DMS 273 treated with DMSO at 0.1 percent for 48 hours (cell line): ENCODE measurements at places on chromosomes 2 and 18.

- no peak for DNase-seq
These were observed 176.5 kb downstream of the FAM210A start for GRCh38 chr18:13549880-13550232.

DNA sequence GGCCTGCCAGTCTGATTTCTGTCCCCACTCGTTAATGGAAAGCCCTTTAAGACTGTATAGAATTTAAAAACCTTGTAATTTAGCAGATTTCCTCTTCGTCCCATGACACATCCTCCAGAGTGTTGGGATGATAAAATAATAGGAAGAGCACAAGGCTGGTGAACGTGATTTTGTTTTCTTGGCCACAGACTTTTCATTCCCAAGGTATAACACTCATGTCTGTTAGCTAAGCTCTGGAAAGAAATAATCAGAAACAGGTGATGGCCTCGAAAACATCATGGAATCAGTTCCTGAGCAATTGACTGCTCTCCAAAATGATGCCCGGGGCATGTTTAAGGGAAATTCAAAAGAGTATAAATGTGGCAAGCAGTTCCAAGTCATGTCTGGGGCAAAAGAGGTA lies 337.8 kb upstream of the TCF4 start:
- DNase-seq = no peak

DNA sequence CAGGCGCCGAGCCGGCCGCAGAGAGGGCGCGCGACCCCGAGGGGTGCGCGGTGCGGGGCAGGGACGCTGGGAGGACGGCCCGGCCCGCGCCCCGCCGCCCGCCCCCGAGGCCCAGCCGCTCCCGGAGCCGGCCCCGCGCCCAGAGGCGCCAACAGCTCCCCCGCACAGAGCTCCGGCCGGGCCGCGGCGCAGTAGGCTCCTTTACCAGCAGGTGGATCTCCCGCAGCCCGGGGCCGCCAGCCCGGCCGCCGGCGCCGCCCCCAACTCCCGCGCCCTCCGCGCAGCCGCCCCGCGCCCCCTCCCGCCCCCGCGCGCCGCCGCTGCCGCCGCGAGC lies 258 bp downstream of the MGAT4A start:
- no peak for DNase-seq

- peak; percentile 66 for DNase-seq
These were observed 125.7 kb upstream of the EPAS1 start for GRCh38 chr2:46171411-46171953.

DNA sequence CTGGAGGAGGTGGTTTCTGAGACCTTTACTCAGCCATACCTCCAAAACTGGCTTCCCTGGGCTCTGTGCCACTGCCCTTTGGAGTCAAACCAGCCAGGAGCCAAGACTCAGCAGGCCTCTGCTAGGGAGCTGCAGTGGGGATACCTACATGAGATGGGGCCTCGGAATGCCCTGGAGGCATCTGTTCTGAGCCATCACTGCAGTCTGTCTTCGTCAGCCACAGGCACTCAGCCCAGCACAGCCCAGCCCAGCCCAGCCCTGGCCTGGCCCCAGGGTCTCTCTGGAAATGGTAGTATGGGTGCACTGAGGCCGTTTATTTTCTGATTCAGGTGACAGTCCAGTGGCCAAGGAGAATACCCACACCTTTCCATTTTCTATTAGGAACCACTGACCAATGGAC lies 209.8 kb downstream of the CELF4 start:
- no peak for DNase-seq

GRCh38 chr2:135052997-135053474 lies 944 bp downstream of the RAB3GAP1 start:
- DNase-seq = no peak

- DNase-seq = no peak
These were observed 129.6 kb downstream of the CELF4 start for GRCh38 chr18:37435996-37436395.

DNA sequence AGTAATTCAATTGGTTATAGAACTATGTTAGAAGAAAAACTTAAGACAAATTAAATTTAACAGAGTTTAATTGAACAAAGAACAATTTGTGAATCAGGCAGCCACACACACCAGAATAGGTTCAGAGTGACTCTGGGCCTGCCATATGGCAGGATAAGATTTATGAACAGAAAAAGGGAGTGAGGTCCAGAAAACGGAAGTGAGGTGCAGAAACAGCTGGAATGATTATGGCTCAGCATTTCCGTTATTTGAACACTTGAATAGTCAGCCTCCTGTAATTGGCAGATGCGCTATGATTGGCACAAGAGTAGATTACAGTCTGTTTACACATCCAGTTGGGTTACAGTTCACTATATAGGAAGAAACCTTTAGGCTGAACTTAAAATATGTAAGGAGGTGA lies 99.0 kb downstream of the MBD2 start:
- no peak for DNase-seq

DNA sequence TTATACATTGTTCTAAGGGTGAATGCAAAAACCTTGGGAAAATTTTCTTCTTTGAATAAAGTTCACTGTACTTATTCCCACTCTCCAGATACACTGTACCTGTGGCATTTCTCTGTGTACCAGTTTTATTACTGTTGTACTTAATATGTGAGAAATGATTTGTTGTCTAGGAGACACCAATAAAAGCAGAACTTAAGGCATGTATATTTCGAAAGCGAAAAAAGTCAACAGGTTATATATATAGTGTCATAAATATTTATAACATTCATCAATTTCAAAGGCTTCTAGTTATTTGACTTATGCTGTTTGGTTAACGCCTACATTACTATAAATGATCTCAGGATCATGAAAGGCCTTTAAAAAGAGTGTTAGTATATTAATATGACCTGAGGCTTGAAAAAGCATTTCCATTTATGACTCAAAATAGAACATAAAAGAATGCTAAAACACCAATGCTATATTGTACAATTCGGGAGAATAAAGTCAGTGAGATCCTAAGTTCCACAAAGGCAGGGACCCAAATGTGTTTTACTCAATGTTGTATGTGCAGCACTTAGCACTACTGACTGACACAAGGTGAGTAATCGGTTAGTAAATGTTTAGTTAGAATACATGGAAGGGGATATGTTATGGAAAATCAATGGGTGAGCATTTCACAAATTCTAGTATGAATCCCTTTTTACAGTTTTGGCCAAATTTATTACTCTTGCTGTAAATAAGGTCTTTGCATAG lies 32.2 kb upstream of the HNRNPA3 start:
- DNase-seq = no peak

DNA sequence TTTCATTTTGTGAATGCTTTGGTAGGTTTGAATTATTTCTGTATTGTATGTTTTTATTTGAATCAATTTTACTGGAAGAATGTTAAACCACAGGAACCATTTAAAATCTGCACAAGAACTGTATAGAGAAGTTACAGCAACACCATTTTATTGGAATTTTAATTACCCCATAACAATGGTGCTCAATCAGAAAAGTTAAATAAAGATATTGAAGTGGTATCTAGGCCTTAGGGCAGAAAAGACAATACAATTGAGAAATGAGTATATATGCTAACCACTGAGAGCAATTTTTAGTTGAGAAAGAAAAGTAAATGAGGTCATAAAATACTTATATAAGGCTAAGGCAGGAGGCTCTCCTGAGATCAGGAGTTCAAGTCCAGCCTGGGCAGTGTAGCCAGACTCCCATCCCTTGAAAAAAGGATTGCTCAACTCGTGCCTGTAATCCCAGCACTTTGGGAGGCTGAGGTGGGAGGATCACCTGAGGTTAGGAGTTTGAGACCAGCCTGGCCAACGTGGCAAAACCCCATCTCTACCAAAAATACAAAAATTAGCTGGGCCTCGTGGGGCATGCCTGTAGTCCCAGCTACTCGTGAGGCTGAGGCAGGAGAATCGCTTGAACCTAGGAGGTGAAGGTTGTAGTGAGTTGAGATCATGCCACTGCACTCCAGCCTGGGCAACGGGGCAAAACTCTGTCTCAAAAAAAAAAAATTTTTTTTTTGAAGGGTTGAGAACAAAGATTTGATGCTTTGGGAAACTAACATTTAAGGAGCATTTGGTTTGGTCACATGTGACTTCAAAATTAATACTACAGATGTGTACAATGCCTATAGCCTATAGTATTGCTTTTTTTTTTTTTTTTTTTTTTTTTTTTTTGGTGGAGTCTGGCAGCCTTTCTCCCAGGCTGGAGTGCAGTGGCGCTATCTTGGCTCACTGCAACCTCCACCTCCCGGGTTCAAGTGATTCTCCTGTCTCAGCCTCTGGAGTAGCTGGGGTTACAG lies 212.9 kb upstream of the STON1 start:
- DNase-seq = no peak

- no peak for DNase-seq
These were observed 41.4 kb upstream of the CYBRD1 start for GRCh38 chr2:171480908-171481307.

DNA sequence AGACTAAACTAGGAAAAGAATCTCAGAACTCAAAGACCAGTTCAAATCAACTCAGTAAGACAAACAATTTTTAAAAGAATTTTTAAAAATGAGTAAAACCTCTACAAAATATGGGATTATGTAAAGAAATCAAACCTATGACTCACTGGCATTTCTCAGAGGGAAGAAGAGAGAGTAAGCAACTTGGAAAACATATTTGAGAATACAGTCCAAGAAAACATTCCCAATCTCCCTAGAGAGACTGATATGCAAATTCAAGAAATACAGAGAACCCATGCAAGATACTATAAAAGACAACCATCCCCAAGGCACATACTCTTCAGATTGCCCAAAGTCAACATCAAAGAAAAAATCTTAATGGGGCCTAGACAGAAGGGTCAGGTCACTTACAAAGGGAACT lies 162.7 kb downstream of the WDPCP start:
- no peak for DNase-seq

DNA sequence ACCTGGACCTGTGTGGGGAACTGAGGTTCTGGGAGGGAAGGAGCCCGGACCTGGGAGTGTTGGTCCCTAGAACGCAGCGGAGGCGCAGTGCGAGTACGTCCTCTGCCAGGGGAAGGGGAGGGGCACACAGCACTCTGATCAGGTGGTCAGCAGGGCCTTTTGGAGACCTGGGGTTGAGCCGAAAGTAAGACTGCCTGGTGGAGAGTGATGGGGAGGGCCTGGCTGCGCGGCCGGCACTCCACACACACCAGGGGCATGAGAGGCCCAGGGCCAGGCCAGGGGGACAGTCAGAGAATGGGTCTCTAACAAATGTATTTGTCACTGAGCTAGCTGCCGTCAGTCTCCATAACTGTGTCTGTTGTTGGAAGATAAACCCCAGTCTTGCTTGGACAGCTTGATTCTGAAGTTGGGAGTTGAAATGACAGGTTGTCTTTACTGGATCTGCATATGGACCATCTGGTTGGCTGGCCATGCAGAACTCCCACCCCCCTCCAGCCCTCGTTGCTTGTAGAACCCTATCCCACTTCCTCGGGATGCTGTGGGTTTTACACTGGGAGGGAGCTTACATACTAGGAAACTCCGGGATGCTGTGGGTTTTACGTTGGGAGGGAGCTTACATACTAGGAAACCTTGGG lies 75.4 kb upstream of the NFATC1 start:
- no peak for DNase-seq

DNA sequence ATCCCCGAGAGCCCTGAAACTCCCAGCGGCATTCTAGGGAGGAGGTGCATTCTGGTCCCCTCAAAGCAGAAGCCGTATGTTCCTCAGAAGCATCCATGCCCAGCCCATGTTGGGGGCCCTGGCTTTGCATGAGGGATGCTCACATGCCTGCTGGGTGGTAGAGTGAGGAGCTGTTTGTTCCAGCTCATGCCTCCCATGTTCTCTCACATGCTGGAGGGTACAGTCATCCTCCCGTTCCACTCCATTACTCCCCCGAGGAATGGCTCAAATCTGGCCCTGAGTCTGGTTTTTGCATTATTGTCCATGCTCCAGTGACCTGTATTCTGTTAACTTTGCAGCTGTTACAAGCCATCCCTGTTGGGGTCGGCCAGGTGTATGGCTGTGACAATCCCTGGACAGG lies 24.1 kb downstream of the SLC14A2 start:
- no peak for DNase-seq

DNA sequence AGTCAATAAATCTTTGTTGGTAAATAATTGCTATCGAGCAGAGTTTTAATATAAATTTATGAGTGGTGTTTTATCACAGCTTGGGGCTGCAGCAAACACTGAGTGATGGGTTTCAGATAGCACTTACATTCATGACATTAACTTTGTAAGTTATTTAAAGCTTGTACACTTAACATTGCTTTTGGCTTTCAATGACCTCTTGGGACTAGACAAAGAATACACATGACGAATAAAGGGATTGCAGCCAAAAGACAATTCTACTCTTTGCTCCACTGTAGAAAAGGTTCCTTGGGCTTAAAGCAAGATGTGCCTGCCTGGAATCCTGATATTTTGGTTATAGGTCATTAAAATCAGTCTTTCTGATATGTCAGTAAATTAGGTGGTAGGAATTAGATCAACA lies 299.5 kb downstream of the GBX2 start:
- no peak for DNase-seq

GRCh38 chr18:57004366-57005121 lies 142.3 kb upstream of the BOD1L2 start:
- DNase-seq = no peak

- no peak for DNase-seq
These were observed 31.2 kb downstream of the ZDBF2 start for GRCh38 chr2:206305523-206306245.

GRCh38 chr2:23828256-23828980 lies 98.5 kb downstream of the ATAD2B start:
- DNase-seq = no peak

DNA sequence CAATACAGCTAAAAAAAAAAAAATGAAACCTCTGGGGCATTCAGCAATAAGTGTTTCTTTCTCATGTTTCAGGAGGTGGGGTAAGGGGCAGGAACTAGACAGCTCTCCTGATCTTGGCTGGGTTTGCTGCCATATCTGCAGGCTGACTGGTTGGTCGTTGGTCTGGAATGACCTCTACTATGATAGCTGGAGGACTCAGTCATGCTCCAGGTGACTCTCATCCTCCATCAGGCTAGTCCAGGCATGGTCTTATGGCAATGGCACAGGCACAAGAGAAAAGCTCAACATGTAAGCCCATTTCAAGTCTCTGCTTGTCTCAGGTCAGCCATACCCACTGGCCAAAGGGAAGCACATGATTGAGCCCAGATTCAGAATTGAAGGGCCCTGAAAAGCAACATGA lies 9.5 kb upstream of the SLC1A4 start:
- no peak for DNase-seq

DNA sequence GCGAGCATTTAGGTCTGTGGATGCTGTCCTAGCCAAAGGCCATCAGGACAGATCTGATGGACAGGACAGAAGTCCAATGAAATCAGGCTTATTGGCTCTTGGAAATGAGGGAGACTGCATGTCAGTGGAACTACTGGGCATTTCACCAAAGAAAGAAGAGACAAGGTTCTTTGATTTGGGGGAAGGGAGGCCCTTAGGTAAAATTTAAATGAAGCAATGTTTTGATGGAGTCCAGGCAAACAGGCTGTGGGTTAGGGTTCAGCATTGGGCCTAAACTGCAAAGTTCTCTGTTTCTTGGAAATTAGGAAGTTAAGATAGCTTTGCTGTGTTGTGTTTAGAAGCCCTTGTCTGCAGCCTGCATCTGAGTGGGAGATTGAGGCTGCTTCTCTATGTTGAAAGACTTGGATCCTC lies 31.6 kb upstream of the RNF149 start:
- DNase-seq = no peak

- DNase-seq = no peak
These were observed 220.6 kb upstream of the CCDC68 start for GRCh38 chr18:55179835-55180234.

- no peak for DNase-seq
These were observed 8.8 kb downstream of the DHX57 start for GRCh38 chr2:38866773-38867443.
